ENCODE measurements at places on chromosomes 7 and 10.

DNA sequence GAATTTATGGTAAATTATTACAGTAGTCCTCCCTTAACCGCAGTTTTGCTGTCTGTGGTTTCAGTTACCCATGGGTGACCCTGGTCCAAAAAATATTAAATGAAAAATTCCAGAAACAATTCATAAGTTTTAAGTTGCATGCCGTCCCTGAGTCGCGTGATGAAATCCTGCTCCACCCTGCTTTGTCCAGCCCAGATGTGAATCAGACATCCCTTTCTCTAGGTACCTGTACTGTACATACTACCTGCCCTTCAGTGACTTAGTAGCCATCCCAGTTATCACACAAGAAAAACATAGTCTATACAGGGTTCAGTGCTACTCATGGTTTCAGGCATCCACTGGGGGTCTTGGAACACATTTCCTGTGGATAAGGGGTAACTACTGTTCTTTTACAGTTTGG lies 20.5 kb upstream of the RHEB start:
- DNase-seq = no peak

DNA sequence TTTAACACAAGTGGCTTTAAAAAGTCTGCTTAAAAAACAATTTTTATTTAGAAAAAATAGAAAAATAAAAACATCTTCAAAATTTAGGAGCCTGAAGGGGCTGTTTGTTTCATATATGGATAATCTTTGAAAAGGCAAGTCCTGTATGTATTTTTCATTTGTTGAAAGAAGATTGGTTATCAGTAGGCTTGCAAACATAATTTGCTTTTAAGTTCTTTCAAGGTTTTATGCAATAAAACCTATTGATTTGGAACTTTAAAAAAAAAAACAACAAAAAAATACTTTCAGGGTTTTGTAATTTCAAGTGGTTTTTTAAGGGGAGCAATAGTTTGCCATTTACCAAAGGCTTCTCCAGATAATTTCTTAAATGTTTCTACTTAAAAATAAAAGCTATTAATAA lies 35.6 kb downstream of the MPLKIP start:
- DNase-seq = no peak

DNA sequence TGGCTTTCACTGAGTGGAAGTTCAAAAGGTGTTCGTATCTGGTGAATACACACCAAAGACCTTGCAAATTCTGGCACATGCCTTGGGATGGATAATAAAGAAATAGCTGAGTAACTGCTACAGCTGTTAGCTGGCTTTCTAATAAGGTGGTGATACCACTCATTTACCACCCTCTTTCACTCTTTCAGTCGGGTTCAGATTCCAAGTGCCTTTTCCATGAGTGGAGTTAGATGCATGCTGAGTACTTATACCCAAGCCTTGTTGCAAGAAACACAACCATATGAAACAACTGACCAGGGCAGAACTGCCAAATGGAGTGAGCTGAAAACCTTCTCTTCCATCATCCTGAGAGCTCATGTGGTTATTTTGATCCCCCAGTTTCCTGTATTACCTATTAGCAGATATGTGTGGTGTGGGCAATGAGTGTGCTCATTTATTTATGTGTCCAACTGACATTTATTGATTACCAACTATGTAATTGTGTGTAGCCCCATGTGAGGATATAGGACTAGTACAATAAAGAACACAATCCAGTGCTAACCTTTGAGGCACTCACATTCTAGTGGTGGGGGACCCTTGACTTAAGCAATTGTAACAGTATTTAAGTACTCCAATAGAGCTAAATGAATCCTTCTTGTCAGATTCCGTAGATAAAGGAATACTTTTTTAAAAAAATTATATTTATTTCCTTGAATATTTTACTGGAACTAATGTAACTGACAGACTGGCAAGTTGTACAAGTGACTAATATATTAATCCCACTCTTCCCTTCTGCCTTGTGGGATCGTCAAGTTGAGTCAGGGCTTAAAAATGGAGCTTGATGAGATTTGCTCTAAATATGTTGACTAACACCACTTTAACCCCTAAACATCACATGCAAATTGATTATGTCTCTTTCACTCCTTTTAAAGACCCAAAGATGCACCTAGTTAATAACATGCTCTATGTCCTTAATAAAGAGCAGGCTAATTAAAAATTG lies 124.7 kb downstream of the ARID5B start:
- no peak for DNase-seq

DNA sequence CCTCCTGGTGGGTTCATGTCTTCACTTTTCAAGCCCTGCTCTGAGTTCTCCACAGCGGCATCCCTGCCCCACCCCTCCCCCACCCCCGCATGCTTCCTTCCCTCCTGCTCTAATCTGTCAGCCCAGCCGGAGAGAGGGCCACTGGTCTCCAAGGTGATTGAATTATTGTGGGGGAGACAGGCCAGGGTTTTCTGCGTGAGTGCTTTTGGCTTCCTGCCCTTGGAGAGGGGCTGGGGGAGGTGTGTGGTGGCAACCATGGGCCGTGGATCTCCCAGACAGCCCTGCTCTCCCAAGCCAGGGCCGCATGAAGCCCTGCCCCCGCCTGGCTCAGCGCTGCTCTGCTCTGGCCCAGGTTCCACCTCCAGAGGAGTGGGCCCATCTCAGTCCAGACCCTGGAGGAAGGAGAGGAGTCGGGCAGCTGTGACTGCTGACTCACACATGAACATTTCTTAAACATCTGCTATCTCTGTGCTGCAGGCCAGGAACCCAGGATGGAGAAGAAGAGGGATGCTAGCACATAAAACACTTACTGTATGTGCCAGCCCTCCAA lies 109.9 kb downstream of the ZMIZ1 start:
- peak; percentile 85 for DNase-seq

DNA sequence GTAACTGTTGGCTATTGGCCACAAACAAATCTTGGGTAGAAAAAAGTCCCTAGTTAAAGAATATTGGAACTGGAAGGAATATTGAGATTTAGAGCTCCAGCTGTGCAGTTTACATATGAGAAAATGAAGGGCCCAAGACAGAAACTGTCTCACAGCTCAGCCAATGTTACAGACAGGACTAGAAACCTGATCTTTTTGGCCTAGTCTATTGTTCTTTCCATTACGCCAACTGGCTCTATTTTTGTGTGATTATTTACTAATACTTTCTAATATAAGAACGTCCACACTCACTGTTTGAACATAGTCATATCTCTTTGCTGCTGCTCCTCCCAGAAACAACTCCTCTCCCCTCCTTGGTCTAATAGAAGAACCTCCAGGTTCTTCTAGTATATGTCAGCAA lies 1.2 kb downstream of the WEE2 start:
- no peak for DNase-seq

GRCh38 chr7:40057292-40057691 lies 77.1 kb downstream of the MPLKIP start:
- DNase-seq = no peak

DNA sequence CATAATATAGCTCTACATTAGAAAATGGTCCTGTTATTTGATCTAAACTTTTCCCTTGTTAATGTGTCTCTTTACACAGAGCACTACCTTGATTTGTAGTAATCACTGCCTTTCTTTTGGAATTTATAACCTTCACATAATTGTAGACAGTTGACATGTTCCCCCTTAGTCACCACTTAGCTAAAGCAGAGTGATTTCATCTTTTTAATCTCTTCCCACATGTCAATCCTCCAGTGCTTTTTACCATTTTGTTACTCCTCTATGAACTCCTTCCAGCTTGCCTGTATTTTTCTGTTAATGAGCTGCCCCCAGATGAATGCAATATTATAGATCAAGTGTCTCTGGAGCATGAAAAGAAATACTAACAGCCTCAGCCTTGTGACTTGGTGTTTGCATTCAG lies 2.6 kb upstream of the PPP1R3A start:
- no peak for DNase-seq

DNA sequence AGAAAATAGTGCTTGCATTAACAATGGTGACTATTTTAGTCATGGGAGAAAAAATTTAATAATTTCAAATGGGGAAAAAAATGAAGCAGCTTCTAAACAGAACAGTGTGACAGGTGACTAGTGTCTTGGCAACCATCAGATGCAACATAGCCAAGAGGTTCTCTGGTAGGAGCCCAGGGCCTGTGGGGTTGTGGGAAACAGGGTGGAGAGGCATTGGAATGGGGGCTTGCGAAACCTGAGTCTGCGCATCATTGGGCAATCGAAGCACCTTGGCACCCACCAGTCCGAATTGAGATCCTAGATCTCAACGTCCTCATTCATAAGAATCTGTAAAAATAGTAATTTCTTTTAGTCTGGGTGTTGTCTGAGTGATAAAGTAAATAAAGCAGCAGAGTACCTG lies 19.2 kb upstream of the PARD3 start:
- no peak for DNase-seq

- DNase-seq = no peak
Observed at GRCh38 chr7:16399265-16399831, 22.0 kb downstream of the CRPPA start.
